ENCODE measurements at places on chromosomes 2 and 18. TPM values are rescaled to one million over a fixed set of nuclear protein-coding genes. Genes with fewer than 3 reads are reported as not detected.

IL1RN gene
- total RNA-seq: 1.6 TPM

- H3K27me3 ChIP-seq: no peaks in the 10 kb centered on the region
- H3K4me3 ChIP-seq: no peak overlapping the region
- no peak for DNase-seq
- no peaks in the 10 kb centered on the region for H3K4me1 ChIP-seq
Measured at GRCh38 chr18:72119082-72119481, 425.1 kb downstream of the CBLN2 start.

DNA sequence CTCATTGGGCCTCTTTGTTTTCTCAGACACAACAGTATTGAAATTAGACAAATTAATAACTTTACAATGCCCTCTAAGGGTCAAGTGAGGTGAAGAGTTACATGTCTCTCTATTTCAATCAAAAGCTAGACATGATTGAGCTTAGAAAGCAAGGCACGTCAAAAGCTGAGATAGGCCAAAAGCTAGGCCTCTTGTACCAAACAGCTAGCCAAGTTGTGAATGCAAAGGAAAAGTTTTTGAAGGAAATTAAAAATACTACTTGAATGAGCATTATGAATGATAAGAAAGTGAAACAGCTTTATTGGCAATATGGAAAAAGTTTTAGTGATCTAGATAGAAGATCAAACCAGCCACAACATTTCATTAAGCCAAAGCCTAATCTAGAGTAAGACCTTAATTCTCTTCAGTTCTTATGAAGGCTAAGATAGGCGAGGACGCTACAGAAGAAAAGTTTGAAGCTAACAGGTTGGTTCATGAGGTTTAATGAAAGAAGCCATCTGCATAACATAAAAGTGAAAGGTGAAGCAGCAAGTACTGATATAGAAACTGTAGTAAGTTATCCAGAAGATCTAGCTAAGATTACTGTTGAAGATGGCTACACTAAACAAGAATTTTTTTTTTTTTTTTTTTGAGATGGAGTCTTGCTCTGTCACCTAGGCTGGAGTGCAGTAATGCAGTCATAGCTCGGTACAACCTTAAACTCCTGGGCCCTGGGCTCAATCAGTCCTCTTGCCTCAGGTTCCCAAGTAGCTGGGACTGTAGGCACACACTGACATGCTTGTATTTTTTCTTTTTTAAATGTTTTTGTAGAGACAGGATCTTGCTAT, 65.5 kb downstream of the FAM117B start:
- H3K4me3 ChIP-seq: no peak overlapping the region
- DNase-seq: no peak
- no peaks in the 10 kb centered on the region for H3K4me1 ChIP-seq
- H3K27ac ChIP-seq: no peak overlapping the region
- H3K27me3 ChIP-seq: no peaks in the 10 kb centered on the region
- peaks cover 15% of the 10 kb centered on the region for H3K36me3 ChIP-seq

- DNase-seq: no peak
- H3K27ac ChIP-seq: no peak overlapping the region
- no peak overlapping the region for H3K4me3 ChIP-seq
- H3K4me1 ChIP-seq: no peaks in the 10 kb centered on the region
- H3K27me3 ChIP-seq: no peaks in the 10 kb centered on the region
Measured at GRCh38 chr2:30601375-30601774, 154.3 kb downstream of the LCLAT1 start.

GRCh38 chr18:36284671-36285295, 12.7 kb upstream of the FHOD3 start:
- no peaks in the 10 kb centered on the region for H3K27me3 ChIP-seq
- no peaks in the 10 kb centered on the region for H3K4me1 ChIP-seq
- DNase-seq: no peak
- no peak overlapping the region for H3K4me3 ChIP-seq
- no peaks in the 10 kb centered on the region for H3K36me3 ChIP-seq
- no peak overlapping the region for H3K27ac ChIP-seq

DNA sequence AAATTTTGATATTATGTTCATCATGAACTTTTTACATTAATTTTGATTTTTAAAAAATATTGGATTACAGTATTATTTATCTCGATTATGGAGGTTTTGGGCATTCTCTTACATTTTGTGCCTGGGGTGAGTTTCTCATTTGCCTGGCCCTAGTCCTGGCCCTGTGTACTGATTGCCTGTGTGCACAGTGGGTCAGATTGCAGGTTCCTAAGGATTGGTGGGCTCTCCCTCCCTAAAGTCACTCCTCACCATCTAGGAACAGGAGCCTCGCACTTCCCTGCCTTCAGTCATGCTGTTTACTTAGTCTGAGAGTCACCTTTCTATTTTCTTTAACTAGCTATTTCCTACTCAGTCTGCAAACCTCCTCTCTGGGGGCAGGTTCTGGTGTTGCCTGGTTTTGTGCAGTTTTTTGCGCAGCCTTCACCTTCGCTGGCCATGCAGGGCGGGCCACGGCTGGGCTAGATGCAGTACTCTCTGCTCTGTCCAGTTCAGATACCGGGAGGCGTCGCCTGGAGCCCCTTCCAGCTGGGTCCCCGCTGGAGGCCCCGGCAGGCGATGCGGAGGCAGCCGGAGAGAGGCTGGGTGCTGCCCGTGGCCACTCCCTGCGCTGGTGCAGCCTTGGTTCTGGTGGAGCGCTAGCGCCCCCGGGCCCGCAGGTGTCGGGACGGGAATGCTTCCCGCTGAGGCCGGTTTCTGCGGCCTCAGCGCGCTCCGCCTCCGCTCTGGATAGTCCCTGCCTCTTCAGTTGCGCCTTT, 23.3 kb upstream of the MC5R start:
- H3K36me3 ChIP-seq: no peaks in the 10 kb centered on the region
- peak; percentile 71 for DNase-seq
- H3K4me3 ChIP-seq: no peak overlapping the region

POU3F3 gene
- 0.95 TPM for total RNA-seq

DNA sequence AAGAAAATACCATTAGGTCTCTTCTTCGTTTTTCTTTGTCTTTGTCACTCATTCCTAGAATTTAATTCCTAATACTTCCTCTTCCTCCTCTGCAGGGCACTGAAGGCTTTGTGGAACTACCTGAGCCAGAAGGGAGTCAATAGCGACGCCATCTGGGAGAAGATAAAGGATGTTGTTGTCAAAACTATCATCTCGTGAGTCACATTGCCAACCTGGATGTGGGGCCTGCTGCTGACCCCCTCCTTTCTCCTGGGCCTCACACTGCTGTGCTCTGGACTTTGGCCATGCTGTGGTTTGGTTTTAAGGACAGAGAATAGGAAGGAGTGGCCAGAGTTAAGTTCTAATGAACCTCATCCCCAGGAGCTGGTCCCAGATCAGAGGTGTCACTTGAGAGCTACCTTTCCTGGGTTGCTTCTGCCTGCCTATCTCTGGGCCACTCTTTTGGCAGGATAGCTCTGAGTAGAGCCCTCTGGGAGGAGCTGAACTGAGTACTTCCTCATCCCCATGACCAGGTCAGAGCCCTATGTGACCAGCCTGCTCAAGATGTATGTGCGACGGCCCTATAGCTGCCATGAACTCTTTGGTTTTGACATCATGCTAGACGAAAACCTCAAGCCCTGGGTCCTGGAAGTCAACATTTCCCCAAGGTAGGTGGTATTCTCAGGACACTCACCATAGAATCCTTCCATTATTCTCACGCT, 33.1 kb upstream of the CYP27A1 start:
- no peak overlapping the region for H3K27ac ChIP-seq
- no peaks in the 10 kb centered on the region for H3K4me1 ChIP-seq
- peaks cover 66% of the 10 kb centered on the region for H3K36me3 ChIP-seq
- no peaks in the 10 kb centered on the region for H3K27me3 ChIP-seq
- no peak overlapping the region for H3K4me3 ChIP-seq

- no peak overlapping the region for H3K27ac ChIP-seq
- no peaks in the 10 kb centered on the region for H3K36me3 ChIP-seq
- no peak overlapping the region for H3K4me3 ChIP-seq
- DNase-seq: no peak
- H3K4me1 ChIP-seq: no peaks in the 10 kb centered on the region
- no peaks in the 10 kb centered on the region for H3K27me3 ChIP-seq
Measured at GRCh38 chr2:198702796-198703195, 754.9 kb downstream of the SATB2 start.

- H3K4me3 ChIP-seq: no peak overlapping the region
- H3K4me1 ChIP-seq: no peaks in the 10 kb centered on the region
- H3K27me3 ChIP-seq: no peaks in the 10 kb centered on the region
- H3K27ac ChIP-seq: no peak overlapping the region
Measured at GRCh38 chr2:106343274-106343673, 124.9 kb downstream of the RGPD3 start.

PSMG2 gene
- total RNA-seq: 85.1 TPM

GRCh38 chr2:239087046-239087710, 239.3 kb downstream of the TWIST2 start:
- no peaks in the 10 kb centered on the region for H3K4me1 ChIP-seq
- H3K27me3 ChIP-seq: no peaks in the 10 kb centered on the region
- DNase-seq: no peak
- H3K27ac ChIP-seq: no peak overlapping the region
- peaks cover 48% of the 10 kb centered on the region for H3K36me3 ChIP-seq

GRCh38 chr2:159449504-159450124, 163.1 kb upstream of the WDSUB1 start:
- H3K4me3 ChIP-seq: no peak overlapping the region
- DNase-seq: no peak
- no peaks in the 10 kb centered on the region for H3K27me3 ChIP-seq
- H3K27ac ChIP-seq: no peak overlapping the region
- H3K36me3 ChIP-seq: no peaks in the 10 kb centered on the region
- peaks cover 7% of the 10 kb centered on the region for H3K4me1 ChIP-seq

- no peak overlapping the region for H3K27ac ChIP-seq
- no peak for DNase-seq
- H3K36me3 ChIP-seq: no peaks in the 10 kb centered on the region
- H3K4me1 ChIP-seq: peaks cover 11% of the 10 kb centered on the region
- H3K27me3 ChIP-seq: no peaks in the 10 kb centered on the region
Measured at GRCh38 chr18:13406736-13407135, 188.2 kb downstream of the LDLRAD4 start.

- no peak overlapping the region for H3K4me3 ChIP-seq
- DNase-seq: no peak
- H3K27ac ChIP-seq: no peak overlapping the region
- H3K4me1 ChIP-seq: no peaks in the 10 kb centered on the region
Measured at GRCh38 chr2:60957643-60958042, 59.9 kb upstream of the PEX13 start.

GRCh38 chr2:72109904-72110303, 37.8 kb downstream of the CYP26B1 start:
- H3K36me3 ChIP-seq: no peaks in the 10 kb centered on the region
- H3K27ac ChIP-seq: no peak overlapping the region
- DNase-seq: peak; percentile 22

DNA sequence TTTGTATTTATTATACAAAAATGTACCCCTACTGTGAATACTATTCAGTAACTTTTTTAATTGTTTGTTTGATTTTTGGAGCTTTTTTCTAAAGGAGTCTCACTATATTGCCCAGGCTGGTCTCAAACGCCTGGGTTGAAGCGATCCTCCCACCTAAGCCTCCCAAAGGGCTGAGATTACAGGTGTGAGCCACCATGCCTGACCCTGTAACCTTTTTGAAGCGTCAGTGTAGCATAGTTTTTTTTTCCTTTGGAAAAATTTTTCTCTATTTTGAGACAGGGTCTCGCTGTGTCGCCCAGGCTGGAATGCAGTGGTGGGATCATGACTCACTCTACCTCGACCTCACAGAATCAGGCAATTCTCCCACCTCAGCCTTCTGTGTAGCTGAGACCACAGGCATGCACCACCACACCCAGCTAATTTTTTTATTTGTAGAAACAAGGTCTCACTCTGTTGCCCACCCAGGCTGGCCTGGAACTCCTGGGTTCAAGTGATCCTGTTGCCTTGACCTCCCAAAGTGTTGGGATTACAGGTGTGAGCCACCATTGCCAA, 2.0 kb downstream of the GMCL1 start:
- no peaks in the 10 kb centered on the region for H3K36me3 ChIP-seq
- peaks cover 25% of the 10 kb centered on the region for H3K4me1 ChIP-seq
- no peaks in the 10 kb centered on the region for H3K27me3 ChIP-seq
- no peak overlapping the region for H3K27ac ChIP-seq
- DNase-seq: no peak

TWIST2 gene
- total RNA-seq: 83.8 TPM

TEKT4 gene
- not detected for total RNA-seq

FAM237A gene
- not detected for total RNA-seq

NEURL3 gene
- total RNA-seq: 0.36 TPM

LINC00305 gene
- total RNA-seq: not detected

DNA sequence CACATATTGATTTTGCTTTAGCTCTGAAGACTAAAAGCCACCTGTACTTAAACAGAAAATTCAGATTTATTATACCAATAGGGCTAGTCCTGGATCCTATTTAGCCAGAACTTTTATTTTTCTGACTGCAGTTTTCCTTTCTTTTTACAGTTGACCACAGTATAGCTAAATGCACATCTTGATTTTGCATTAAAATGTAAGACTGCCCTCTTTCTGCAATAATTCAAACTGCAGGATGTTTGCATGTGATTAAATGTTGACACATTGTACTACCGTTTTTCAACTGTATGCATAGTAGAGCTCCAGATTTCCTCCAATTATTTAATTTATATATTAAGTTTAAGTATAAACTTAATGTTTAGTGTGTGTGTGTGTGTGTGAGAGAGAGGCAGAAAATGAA, 1262.9 kb downstream of the SUCLG1 start:
- no peaks in the 10 kb centered on the region for H3K36me3 ChIP-seq
- no peak for DNase-seq
- no peak overlapping the region for H3K27ac ChIP-seq
- no peaks in the 10 kb centered on the region for H3K4me1 ChIP-seq

GRCh38 chr2:230423851-230424458, 8.0 kb downstream of the SP100 start:
- H3K4me1 ChIP-seq: peaks cover 30% of the 10 kb centered on the region
- H3K4me3 ChIP-seq: no peak overlapping the region
- peaks cover 4% of the 10 kb centered on the region for H3K36me3 ChIP-seq
- no peak overlapping the region for H3K27ac ChIP-seq
- H3K27me3 ChIP-seq: no peaks in the 10 kb centered on the region

DNA sequence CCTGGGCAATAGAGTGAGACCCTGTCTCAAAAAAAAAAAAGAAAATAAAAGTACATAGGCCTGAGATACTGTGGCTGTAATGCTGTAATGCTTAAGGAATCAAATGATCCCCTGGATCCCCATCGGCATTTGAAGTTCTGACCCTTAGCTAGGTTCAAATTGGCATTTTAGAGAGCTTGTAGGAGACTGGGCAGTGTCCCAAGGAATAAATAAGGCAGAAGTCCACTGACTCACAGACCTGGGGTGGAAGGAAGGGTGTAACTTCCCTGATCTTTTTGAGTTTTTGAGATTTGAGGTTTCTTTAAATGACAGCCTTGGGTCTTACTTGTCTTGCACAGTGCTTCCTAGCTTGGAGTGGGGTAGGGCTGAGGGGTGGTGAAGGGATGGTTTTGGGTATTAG, 553.7 kb downstream of the SLC4A3 start:
- no peak for DNase-seq
- H3K4me3 ChIP-seq: no peak overlapping the region
- H3K4me1 ChIP-seq: no peaks in the 10 kb centered on the region
- no peaks in the 10 kb centered on the region for H3K36me3 ChIP-seq

GKN2 gene
- total RNA-seq: not detected

TANC1 gene
- total RNA-seq: 62.7 TPM

DNA sequence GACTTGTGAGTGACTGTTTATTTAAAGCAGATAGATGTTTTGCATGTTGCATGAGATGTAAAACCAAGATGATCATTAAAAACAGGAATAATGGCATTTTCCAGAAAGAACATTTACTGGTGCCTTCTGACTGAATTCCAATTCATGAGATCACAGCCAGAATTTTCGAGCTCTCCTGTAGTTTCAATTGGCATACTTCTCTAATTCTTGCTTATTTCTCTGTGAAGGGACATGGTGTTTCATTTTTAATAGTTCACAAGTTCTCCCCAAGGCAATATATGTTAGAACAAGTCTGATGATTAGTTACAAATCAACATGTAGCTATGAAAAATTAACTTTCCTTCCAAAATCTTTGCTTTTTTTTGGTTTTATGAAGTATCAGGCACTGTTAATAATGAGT, 105.7 kb downstream of the PDE1A start:
- no peak for DNase-seq
- H3K36me3 ChIP-seq: no peaks in the 10 kb centered on the region
- no peak overlapping the region for H3K4me3 ChIP-seq
- H3K27me3 ChIP-seq: no peaks in the 10 kb centered on the region
